ENCODE measurements at places on chromosomes 6 and 20.

- no peak for DNase-seq
These were observed 85.9 kb downstream of the ADTRP start for GRCh38 chr6:11692451-11693376.

DNA sequence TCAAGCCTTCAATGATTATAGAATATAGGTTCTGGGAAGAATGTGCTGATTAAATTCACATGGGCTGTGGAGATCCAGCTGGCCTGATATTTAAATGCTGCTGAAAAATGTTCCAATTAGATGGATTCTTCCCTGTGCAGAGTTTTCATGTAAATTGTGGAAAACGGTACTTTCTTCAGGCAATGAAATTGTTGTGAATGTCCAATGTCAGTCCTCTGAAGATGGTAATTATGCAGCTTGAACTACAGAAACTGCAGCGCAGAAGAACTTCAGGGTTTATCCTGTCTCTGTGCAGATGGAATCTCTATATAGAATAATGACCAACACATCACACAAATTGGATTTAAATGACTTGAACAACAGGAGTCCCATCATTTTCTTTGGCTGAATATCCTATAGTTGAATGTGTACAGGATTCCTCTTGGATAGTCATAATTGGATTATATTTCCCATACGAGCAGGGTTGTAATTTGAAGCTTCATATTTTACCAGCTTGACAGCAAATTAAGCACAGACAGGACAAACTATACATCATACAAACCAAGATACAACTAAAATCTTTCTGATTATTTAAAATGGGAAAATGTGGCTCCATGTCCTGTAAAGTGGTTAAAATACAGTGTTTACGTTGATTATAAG, 82.3 kb downstream of the CAP2 start:
- no peak for DNase-seq

DNA sequence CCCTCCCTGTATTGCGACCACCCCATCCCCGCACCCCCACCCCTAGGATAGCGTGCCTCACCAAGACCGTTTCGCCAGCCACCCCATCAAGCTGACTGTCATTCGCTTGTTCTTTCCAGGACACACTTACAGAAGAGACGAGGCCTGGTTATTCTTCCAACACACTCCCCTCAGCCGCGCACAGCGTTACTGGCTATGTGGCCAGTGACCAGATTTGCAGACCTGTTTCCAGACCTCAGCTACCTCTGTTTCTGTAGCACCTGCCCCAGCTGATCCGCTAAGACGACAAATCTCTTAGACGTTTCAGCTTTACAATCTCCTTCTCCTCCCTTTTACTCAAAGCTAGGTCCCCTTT, 26.1 kb downstream of the HLA-F start:
- no peak for DNase-seq

- no peak for DNase-seq
These were observed 81.7 kb upstream of the MAFB start for GRCh38 chr20:40770564-40771307.

DNA sequence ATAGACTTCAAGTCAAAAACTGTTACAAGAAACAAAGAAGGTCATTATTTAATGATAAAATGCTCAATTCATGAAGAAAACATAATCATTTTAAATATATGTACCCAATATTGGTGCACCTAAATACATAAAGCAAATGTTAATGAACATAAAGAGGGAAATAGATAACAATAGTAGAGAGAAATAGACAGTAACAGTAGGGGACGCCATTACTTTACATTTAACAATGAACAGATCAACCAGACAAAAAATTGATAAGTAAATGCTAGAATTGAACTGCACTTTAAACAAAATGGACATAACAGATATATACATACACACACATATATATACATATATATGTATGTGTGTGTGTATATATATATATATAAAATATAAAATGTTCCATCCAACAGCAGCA, 37.4 kb downstream of the IL22RA2 start:
- DNase-seq, result no peak

GRCh38 chr6:49923826-49924225, 40.1 kb downstream of the DEFB114 start:
- DNase-seq, result no peak

DNA sequence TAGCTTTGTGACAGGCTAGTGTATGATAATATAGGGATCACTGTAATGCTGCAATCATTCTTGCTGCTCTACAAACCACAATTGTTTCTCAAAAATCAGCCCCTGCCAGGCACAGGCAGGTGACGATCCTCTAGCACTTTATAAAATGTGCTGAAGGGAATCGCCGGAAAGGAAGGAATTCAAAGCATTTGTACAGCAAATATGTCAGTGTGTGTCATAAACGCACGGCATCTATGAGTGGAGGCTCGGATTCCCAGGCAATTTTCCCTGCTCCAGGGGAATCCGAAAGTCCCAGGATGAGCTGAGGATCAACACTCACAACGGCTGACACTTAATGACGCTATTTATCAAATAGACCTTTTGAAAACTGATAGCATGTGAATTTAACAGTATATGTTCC, 1.4 kb downstream of the PHACTR1 start:
- DNase-seq, result no peak

- no peak for DNase-seq
These were observed 4.3 kb downstream of the MMP24OS start for GRCh38 chr20:35273449-35274171.

GRCh38 chr20:13166011-13166410, 55.1 kb upstream of the ISM1 start:
- DNase-seq, result no peak

- no peak for DNase-seq
These were observed 8.5 kb upstream of the C6orf141 start for GRCh38 chr6:49541936-49542335.

DNA sequence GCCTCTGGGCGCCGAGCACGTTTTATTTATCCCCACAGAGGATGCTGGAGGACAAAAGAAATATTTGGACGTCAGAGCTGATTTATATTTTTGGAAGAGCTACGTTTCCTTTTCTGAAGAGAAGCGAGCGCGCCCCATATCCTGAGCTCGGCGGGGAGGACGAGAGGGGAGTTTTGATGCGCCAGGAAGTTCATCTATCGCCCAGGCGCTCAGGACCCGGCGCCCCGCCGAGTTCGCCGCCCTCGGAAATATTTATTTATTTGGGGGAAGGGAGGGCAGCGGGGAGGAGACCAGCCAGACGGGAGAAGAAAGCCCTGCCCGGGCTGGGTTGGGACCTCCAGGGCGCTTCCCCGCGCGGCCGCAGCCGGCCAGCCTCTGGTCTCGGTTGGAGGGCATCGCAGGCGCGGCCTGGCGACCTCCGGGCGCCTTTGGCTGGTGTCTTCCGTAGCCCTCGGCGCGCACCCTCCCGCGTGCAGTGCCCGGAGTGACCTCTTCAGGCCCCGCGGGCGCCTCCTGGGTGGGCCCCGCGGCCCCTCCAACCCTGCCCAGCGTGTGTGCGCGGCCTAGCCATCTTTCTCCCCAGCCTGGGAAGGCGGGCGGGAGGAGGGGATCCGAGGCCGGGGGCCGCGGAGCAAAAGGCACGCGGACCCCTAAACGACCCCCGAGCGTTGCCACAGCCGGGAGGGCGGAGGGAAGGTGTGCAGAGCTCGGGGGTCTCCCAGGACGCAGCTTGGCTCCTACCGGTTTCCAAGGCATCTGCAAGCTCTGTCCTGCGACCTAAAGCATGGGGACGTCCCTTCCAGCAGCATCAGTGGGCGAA, 5.4 kb upstream of the FOXF2 start:
- DNase-seq, result no peak

- DNase-seq, result no peak
These were observed 63.4 kb upstream of the MAP3K7 start for GRCh38 chr6:90650041-90650940.

DNA sequence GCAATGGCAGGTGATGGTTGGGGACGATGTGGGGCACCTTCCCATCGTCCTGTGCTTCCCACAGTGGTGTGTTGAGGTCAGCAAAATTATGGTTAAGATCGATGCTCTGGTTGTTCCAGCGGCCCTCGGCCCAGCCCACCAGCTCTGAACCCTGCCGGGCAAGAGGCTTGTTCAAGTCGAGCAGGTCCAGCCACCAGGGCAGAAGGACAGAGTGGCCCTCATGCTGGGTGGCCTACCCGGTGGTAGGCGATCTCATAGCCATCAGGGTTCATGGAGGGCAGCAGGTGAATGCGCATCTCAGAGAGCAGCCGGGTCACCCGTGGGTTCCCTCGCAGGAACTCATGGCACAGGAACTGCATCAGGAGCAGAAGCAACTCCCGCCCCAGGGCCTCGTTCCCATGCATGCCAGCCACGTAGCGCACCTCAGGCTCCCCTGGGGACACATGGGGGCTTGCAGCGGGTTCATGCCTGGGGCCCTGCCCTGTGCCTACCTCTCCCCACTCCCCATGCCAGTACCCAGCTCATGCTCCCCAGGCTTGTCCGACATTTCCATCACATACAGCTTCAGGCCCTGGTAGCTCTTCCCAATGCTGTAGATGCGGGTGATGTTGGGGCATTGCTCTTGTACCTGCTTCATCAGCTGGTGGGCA, 4.3 kb downstream of the CPXM1 start:
- DNase-seq, result no peak

DNA sequence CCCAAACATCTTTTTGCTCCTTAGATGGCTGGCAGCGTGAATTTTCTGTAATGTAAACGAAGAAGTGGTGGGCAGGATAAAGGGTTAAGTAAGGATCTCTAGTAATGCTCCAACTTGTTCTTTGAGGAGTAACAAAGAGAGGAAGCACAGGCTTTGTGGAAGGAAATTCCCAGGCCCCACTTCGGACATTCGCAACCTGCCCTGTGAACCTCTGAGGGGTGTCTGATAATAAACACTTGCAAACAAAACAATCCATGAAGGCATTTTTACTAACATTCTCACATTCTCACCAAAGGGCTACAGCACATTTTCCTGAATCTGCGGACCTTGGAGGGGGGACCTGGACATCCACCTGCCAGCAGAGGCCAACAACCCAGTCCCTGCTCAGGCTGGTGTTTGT, 25.8 kb upstream of the ADGRF5 start:
- DNase-seq, result no peak

GRCh38 chr6:121823437-121823851, 388.0 kb downstream of the GJA1 start:
- DNase-seq, result no peak

- peak; percentile 89 for DNase-seq
These were observed at the start of gene HMGA1 for GRCh38 chr6:34236443-34237315. TSS of gene HMGA1 (plus strand) at chr6:34236873. CDS start at chr6:34240781, 3,908 bp downstream.

- DNase-seq, result no peak
These were observed 12.7 kb downstream of the GCLC start for GRCh38 chr6:53532061-53532797.

- DNase-seq, result no peak
These were observed 70.2 kb downstream of the RCAN2 start for GRCh38 chr6:46420921-46421638.

DNA sequence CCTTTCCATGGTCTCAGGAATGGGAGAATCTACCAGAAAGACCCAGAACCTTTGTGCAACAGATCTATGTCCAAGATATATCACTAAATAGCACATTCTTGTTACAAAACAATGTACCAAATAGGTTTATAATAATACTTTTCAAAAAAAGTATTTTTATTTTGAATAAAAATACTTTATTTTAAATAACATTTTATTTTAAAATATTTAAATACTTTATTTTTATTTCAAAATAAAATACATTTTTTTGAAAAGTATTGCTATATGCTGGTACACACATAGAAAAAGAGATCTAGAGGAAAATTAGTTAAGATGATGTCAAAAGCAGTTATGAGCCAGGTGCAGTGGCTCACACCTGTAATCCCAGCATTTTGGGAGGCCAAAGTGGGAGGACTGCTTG, 16.8 kb upstream of the RALY start:
- DNase-seq, result no peak

GRCh38 chr6:154301839-154302752, 54.5 kb downstream of the IPCEF1 start:
- no peak for DNase-seq

GRCh38 chr6:41399424-41399823, 64.0 kb downstream of the NCR2 start:
- DNase-seq, result no peak

DNA sequence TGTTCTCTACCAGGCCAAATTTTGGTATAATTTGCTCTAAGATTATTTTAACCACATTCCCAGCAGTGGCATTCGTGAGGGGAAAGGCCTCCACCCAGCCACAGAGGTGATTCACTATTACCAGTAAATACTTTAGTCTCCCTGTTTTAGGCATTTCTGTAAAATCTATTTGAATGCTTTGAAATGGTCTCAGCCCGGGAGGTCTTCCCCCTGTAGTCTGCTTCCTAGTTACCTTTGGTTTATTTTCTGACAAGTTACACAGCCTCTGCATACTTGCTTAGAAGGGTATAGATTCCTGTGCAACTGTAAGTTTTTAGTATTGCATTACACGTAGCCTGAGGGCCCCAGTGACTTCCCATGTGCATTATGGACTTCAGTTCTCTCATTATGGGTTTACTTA, 248.7 kb downstream of the C6orf118 start:
- no peak for DNase-seq

DNA sequence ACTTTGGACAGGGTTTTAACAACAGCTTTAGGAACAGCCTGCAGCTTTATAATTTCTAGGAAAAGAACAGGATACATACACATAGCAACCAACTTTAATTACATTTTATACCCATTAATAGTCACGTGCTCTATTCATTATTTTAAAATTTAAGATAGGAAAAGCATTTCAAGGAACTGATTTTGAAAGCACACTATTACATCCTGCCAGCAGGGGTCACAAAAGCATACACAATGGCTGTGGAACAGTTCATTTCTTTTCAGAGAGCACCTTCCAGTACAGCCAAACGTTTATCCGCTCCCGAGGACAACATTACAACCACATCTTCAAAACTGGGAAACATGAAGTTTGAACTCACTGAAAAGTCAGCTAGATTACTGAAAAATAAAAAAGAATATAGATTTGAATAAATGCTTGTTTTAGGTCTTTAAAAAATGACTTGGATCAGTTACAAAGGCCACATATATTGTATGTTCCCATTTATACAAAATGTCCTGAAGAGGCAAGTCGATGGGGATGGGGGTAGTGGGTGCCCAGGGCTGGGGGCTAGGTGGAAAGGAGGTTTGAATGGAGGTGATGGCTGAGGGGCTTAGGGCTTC, 104.6 kb upstream of the EXOC2 start:
- DNase-seq, result no peak

GRCh38 chr20:1816384-1817381, 78.5 kb upstream of the SIRPA start:
- no peak for DNase-seq

Data from activated CD4-positive, alpha-beta T cell treated with anti-CD3 and anti-CD28 coated beads, Interleukin-2, amount 50 U/mL, for 4 hours (primary cell).